ENCODE measurements at places on chromosomes 2 and 18. TPM values are rescaled to one million over a fixed set of nuclear protein-coding genes. Genes with fewer than 3 reads are reported as not detected.

DNA sequence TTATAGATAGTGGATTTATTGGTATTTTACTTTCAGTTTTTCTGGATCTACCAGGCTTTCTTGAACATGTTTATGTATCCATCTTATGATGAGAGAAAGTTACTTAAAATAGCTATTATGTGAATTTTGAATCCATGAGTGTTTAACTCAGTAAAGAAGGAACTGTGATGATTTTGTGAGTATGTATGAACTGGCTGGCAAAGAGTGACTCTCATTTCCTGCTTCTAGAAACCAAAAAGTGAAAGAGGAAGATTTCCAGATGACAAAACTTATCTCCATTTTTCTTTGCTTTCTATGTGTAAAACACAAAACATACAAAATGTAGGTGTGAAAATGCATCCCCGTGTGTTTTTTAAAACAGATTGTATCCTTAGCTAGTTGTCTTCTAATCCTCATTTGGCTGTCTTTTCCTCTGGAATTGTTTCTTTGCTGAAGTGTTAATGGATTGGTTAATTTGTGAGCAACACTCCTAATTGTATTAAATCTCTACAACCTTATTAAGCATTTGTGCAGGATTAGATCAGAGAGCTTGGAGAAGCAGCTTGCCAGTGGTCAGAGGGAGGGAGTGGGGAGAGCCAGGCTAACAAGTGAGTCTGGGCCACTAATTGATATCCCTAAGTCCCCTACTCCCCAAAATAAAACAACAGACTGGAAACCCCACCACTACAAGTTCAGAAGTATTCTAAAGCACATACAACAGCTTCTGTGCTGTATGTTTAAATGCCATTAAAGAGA is 23.9 kb downstream of the PTPRM start:
- no peak for DNase-seq

GRCh38 chr2:119550346-119550745 is 6.1 kb downstream of the CFAP221 start:
- DNase-seq, result peak; percentile 13

GRCh38 chr2:104444392-104444791 is 409.5 kb upstream of the POU3F3 start:
- DNase-seq, result no peak

DNA sequence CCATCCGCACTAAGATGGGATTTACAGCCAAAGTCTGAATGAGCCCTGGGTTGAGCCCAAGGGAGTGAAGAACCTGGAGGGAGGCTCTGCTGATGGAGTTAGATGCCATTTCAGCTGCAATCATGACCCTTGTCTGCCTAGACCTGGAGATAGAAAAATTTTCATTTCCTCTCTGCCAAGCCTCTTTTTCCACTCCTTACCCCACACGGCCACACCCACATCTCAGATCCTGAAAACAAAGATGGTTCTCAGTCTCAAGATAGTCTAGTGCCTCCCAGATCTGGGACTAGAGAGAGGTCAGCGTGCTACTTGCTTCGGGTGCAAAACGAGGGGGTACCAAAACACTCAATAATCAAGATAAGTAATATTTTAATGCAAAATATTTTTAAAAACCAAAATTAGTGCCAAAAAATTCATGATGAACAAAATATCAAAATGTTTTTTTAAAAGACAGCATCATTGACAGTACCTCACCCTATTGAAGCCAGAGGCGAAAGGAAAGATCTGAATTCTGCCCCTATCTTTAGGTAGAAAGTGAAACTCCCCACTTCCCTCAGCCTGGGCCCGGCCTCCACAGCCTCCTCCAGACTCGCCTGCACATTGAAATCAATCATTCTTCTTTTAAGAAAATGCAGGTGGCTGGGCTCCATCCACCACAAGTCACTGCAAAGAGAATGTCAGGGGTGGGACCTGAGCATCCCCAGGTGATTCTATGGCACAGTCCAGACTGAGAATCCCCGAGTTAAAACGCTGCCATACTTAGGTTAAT is 57.8 kb upstream of the GPR45 start:
- DNase-seq, result no peak

DNA sequence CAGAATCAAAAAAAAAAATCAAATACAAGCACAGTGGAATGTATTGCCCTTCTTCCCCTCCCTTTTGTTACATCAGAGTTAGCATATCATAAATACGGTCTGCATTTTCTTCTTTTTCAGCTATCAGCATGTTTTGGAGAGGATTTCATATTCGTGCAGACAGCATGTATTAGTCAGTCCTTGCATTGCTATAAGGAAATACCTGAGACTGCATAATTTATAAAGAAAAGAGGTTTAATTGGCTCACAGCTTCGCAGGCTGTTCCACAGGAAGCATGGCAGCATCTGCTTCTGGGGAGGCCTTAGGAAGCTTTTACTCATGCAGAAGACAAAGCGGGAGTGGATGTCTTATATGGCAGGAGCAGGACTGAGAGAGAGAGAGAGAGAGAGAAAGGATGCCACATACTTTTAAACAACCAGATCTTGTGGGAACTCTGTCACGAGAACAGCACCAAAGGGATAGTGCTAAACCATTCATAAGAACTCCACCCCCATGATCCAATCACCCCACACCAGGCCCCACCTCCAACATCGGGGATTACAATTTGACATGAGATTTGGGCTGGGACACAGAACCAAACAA is 8.9 kb downstream of the IL1B start:
- DNase-seq, result no peak

DNA sequence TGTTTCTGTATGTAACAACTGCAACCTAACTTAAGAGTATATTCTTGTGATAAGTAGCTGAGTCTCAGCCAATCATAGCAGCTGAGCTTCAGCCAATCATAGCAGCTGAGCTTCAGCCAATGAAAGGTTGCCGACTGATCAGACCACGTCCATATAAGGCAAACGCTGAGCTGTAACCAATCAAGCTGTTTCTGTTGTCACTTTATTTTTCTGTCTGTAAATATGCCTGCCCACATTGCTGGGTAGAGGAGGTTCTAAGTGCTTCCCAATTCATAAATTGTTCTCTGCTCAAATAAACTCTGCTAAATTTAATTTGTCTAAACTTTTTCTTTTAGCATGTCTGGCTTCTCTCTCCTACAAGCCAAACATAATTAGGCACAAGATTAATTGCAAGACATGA is 231.5 kb upstream of the TCF4 start:
- no peak for DNase-seq

GRCh38 chr2:214465363-214466146 is 54.7 kb downstream of the VWC2L start:
- DNase-seq, result peak; percentile 48

- peak; percentile 35 for DNase-seq
Measured at GRCh38 chr2:55048508-55049042, 1.7 kb downstream of the RTN4 start.

DNA sequence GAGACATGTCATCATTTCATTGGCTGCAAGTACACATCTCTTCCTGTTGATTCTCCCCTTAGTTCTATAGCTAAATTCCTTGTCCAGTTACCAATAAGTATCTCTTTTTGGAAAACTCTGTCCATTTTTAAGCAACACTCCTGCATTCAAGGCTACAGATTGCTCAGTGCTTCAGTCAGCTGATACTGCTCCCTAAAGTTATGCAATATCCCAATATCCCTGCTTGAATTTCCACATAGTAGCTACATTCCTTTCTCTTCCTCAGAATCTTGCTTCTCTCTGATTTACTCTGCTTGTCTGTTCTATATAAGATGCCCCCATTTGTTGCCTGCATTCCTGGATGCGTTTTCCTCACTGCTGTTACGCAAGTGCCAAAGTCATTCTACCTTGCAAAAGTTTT is 109.8 kb downstream of the PARD3B start:
- peak; percentile 7 for DNase-seq

GRCh38 chr18:75219745-75220375 is 9.3 kb downstream of the TSHZ1 start:
- no peak for DNase-seq

DNA sequence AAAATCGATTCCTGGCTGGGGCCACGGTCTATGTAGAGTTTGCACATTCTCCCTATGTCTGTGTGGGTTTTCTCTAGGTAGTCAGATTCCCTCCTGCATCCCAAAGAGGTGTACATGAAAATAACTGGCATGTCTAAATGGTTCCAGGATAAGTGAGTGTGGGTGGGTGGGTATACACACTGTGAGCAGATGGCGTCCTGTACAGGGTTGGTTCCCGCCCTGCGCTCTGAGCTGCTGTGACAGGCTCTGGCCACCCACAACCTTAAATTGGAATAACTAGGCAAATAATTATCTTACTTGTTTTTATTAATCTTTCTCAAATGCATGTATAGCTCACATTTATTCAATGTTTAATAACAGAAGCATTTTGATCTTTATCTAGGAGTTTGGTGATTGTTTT is 16.3 kb downstream of the THOC1 start:
- DNase-seq, result no peak

- no peak for DNase-seq
Measured at GRCh38 chr2:65605743-65606058, 173.3 kb upstream of the SPRED2 start.

DNA sequence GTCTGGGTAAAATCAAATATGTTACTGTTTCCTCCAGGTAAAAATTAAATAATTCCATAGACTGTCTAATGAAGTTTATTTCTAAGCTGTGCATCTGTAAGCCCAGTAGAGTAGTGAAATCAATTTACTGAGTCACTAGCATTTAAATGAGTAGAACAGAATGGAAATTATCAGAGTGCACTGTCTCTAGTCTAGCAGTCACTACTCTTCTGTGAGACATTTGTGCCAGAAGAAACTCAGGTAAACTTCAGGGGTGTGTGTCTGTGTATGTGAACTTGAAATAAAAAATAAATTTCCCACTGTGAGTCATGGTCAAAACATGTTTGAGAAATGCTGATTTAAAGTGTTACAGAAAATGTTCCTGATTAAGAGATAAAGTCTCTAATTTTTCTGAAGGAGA is 146.4 kb downstream of the RIF1 start:
- peak; percentile 3 for DNase-seq

GRCh38 chr2:241150660-241151530 is 628 bp downstream of the PPP1R7 start:
- DNase-seq, result no peak

- DNase-seq, result no peak
Measured at GRCh38 chr2:215831296-215831913, 181.9 kb downstream of the MREG start.

GRCh38 chr2:10885094-10885860 is 26.5 kb upstream of the KCNF1 start:
- no peak for DNase-seq

GRCh38 chr2:33660416-33661123 is 61.5 kb upstream of the FAM98A start:
- DNase-seq, result peak; percentile 12

DNA sequence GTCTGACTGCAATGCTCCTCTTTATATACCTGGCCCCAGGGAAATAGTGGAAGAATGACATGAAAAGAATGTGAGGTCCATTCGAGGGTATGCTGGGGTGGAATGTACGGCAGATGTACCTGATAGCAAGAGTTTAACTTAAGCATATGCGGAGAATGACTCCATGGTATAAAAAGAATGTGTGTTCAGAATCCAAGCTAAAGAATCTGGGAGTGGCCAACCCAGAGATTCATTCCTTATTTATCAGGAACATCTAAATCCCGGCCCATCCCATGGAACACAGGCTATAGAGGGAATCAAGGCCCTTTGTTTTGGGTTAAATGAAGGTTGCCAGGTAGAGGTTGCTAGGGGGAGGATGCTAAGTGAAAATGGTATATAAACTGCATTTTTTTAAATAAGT is 150.0 kb downstream of the ZNF385B start:
- peak; percentile 61 for DNase-seq

GRCh38 chr2:9638532-9638931 is 7.7 kb upstream of the YWHAQ start:
- peak; percentile 87 for DNase-seq

- no peak for DNase-seq
Measured at GRCh38 chr2:163698857-163699256, 37.0 kb downstream of the FIGN start.

GRCh38 chr2:181104512-181105115 is 124.2 kb downstream of the UBE2E3 start:
- DNase-seq, result peak; percentile 48

- no peak for DNase-seq
Measured at GRCh38 chr18:26653943-26654615, 105.7 kb upstream of the KCTD1 start.

DNA sequence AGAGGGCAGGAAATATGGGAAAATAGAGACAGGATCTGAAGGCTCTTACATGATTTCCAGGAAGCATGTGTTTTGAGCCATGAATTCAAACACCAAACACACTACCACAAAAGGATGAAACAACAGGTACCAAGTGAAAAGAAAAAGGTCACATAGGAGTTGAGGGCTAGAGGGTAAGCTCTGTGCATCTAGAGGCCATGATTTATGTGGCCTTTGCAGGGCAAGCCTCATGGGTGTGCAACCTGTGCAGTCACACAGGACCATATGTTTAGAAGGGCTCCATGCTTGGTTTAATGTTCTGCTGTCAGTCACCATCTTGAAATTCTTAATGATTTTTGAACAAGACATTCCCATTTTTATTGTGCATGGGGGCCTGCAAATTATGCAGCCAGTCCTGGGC is 134.5 kb upstream of the CCDC68 start:
- no peak for DNase-seq

DNA sequence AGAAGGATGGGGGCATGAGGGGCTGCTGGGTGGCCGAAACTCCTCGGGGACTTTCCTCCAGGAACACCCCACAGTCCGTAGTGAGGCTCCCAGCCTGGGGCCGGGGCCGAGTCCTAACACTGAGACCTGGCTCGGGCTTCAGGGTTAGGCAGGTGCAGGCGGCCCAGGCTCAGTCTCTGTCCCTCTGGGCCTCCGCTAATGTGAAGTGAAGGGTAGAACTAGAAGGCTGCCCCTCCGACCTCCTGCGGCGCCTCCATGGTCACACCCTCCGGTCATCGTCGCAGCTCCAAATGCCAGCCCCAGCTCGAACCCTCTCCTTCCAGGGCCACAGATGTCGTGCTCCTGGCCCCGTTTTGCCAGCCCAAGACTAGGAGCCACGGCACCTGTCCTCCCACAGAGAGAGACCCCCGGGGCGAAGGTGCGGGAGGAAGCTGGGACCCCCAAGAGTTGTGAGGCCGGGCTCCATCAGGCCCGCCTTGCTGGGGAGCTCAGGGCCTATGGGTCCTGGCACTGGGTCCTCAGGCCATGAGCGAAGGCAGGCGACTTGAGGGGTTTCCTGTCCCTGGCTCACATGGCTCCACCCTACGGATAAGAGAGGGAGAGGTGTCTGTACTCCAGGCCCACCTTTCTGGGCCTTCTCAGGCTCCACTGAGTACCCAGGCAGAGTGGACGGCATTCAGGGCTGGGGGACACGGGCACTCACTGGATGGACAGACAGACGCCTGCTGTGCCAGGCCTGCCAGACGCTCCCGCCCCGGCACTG is 797 bp downstream of the ANO7 start:
- DNase-seq, result no peak

Gene MC4R
- not detected for total RNA-seq

Gene OTOS
- total RNA-seq, result not detected

Gene MYO7B
- not detected for total RNA-seq

Gene SOWAHC
- total RNA-seq, result 33.0 TPM

Gene XIRP2
- 0.07 TPM for total RNA-seq

Gene UGT1A4
- 0.83 TPM for total RNA-seq

Gene CDK15
- 5.7 TPM for total RNA-seq

Gene IAH1
- total RNA-seq, result 26.3 TPM

Gene SCYGR2
- not detected for total RNA-seq

Gene FOXI3
- 1.5 TPM for total RNA-seq

Gene TUBA4B
- total RNA-seq, result not detected

Gene DYNAP
- not detected for total RNA-seq

Gene RNF125
- 5.6 TPM for total RNA-seq

Gene TOGARAM2
- total RNA-seq, result not detected

Gene IGFBP5
- total RNA-seq, result 0.07 TPM

Gene C2orf80
- total RNA-seq, result not detected

Gene REG3A
- not detected for total RNA-seq

Gene ANO7
- 0.50 TPM for total RNA-seq

Measured in mammary epithelial cell (primary cell).